ENCODE measurements at places on chromosomes 1 and 21. TPM values are rescaled to one million over a fixed set of nuclear protein-coding genes. Genes with fewer than 3 reads are reported as not detected.

- DNase-seq, result no peak
Measured at GRCh38 chr1:166197597-166197996, 30.8 kb upstream of the FAM78B start.

The MARCKSL1 gene
- polyA plus RNA-seq, result 8.5 TPM

DNA sequence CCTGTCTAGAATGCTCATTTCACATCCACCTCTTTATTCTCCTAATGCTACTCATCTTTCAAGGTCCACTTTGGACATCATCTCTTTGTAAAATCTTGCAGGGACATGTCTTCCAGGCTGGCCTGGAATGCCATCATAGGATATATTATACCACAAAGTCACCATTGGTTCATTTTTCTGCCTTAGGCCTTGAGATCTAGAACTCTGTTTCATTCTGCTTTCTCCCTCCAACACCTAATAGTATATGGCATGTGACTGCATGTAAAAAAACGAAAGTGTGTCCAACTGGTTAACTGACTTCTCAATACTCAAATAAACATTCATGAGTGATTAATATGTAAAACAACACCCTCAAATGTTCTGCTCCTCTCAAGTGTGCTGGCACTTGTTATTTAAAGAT, 84.1 kb downstream of the RGS2 start:
- DNase-seq, result peak; percentile 78

DNA sequence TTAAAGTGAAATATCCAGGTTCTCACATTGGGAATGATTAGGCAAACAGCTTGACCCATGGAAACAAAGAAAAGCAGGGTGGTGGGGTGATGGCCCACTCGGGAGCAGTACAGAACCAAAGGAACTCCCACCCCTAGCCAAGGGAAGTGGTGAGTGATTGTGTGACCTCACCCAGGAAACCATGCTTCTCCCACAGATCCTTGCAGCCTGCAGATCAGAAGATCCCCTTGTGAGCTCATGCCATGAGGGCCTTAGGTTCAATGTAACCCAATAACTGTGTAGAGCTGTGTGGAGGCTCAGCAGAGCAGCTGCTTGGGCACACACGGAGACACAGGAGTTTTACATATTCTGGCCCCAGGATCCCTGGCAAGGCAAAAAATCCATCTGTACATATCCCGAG, 311.8 kb upstream of the DPYD start:
- no peak for DNase-seq

The HSD3B1 gene
- 0.34 TPM for polyA plus RNA-seq

DNA sequence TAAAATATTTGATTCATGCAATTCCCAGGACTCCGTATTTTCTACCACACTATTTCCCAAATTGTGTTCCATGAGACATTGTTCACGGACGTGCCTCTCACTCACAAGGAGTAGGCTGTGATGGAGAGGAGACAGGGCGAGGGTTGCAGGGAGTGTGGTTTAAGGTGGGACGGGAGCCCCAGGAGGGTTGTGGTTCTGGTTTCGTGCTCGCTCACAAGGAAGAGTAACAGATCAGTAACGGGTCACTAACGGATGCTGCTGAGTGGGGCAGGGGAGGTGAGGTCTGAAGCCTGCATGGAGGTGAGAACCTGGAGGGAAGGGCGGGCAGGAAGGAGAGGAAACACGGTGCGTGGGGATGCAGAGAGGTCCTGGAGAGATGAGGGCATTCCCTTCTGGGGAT, 28.8 kb downstream of the TFF3 start:
- DNase-seq, result no peak

The ATP1A4 gene
- not detected for polyA plus RNA-seq

The OR2L2 gene
- polyA plus RNA-seq, result 0.03 TPM

The THEM5 gene
- 0.18 TPM for polyA plus RNA-seq

GRCh38 chr21:32604464-32604863, 7.7 kb downstream of the CFAP298 start:
- no peak for DNase-seq

GRCh38 chr1:83098791-83099190, 900.1 kb downstream of the TTLL7 start:
- DNase-seq, result no peak

The TSPEAR gene
- not detected for polyA plus RNA-seq

- no peak for DNase-seq
Measured at GRCh38 chr1:40664167-40664537, 1.3 kb downstream of the RIMS3 start.

The SYT6 gene
- polyA plus RNA-seq, result not detected

The ADAM15 gene
- 280 TPM for polyA plus RNA-seq

DNA sequence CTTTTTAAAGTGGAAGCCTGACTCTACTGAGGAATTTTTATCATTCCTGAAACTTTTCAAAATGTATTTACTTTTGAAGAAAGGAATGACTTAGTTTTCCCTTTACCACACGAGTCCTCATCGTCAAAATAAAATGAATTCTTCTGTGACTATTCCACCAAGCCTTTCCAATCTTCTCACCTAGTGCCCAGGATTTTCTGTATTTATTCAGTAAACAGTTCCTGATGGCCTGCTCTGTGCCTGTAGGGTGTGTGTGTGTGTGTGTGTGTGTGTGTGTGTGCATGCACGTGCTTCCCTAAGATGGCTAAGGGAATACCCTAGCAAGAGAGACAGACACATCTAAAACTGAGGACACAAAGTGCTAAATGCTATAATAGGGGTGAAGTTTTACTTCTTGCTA, 395.0 kb upstream of the USP24 start:
- no peak for DNase-seq

DNA sequence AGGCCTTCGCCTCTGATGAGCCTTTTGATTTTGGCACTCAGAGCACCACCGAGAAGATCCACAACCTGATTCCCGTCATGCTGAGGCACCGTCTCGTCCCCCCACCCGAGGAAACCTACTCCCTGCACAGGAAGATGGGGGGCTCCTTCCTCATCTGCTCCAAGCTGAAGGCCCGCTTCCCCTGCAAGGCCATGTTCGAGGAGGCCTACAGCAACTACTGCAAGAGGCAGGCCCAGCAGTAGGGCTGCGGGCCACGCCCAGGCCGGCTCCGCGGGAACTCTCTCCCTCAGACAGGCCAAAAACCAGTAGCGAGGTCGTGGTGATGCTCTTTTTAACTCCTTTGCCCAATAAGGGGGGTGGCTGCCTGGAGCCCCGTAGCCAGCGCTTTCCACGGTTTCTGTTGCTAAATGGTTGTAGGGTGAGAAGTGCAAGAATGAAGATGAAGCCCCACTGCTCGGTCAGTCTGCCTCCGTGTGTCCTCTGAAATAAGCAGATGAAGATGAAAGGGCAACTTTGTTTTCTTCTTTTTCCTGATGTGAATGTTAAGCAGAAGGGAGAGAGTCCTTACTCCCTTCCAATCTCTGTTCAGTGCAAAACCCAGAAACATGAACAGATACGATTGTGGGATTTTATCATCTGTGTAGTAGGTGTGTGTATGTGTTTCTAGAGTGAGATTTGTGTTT, 46.5 kb downstream of the COQ8A start:
- no peak for DNase-seq

The TRAF3IP3 gene
- 0.08 TPM for polyA plus RNA-seq

DNA sequence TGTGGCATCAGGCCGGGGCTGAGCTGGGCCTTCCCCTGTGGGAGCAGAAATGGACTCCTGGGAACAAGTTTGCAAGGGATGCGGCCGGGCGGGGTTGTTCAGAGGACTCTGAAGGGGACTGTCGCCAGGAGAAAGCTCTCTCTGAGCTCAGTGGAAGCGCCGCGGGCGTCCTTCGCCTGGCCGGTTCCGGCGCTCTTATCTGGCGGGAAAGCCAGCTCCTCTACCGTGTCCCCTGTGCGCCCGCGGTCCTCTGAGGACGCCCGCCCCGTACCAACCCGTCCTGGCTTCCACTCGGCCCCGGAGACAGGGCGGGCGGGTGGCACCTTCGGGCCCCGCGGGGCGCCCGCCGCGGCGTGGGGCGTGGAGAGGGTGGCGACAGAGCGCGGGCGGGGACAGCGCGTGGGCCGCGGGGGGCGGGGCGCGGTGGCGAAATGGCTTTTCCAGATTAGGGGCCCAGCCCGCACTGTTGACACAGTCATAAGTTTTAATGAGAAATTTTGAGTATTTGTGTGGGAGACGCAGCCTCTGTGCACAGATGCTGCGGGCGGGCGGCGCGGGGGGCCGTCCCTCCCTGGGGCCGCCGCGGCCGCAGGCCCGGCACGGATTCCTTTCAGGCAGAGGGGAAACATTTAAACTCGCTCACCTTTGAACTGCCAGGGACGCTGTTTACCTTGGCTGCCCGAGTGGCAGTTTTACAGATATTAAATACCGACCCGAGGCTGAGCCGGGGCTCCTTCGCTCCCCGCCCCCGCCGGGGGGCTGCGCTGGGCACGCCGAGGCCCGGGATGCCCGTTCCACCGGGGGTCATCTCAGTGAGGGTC, 70.2 kb downstream of the FOXD2 start:
- DNase-seq, result no peak

- DNase-seq, result no peak
Measured at GRCh38 chr21:45220071-45220481, 67.6 kb downstream of the POFUT2 start.

GRCh38 chr1:209567698-209568175, 15.8 kb upstream of the CAMK1G start:
- DNase-seq, result peak; percentile 89

- DNase-seq, result no peak
Measured at GRCh38 chr1:202161151-202162046, 997 bp upstream of the PTPN7 start.

GRCh38 chr1:209815490-209815889, 9.5 kb upstream of the IRF6 start:
- DNase-seq, result no peak

DNA sequence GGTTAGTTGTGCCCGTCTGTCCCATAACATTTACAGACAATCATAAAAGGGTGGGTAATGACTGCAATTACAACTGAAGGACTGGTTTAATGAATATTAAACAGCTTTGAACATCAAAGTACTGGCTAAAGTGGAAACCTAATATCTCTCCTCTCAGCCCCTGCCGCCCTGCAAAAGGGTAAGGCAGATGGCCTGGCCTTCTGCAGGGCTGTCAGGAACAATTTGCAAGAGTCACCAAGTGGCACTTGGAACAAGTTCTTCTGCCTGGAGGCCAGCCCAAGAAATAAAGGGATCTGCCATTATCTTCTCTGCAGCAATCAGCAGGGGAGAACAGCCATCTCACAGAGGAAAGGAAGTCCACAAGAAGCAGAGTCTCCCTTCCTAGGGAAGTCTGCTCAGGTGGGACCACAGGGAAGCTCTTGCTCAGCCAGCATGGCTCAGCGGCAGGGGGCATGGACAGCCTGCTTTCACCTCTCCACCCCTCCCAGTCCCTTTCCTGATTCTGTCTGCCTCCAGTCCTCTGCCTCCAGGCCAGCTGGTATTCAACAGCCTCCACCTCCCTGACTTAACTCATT, 96.1 kb downstream of the TRABD2B start:
- no peak for DNase-seq

DNA sequence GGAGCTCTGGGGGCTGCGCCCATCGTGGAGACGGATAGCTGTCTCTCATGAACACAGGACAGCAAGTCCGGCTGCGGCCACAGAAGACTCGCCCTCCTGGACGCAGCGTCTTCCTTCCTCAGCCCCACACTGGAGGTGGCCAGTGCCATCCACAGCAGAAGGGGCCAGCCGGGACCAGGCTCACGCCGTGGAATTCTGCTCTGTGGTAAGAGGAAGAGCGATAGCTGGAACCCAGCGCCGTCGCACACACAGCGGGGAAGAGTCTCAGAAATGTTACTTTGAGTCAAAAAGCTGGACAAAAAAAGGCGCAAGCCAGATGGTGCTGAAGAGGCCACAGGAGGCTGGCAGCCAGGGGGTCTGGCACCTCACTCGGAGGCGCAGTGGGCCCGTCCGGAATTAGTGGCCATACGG, 113.9 kb upstream of the COL6A1 start:
- no peak for DNase-seq

The POTED gene
- not detected for polyA plus RNA-seq

The PHGDH gene
- 40.3 TPM for polyA plus RNA-seq

DNA sequence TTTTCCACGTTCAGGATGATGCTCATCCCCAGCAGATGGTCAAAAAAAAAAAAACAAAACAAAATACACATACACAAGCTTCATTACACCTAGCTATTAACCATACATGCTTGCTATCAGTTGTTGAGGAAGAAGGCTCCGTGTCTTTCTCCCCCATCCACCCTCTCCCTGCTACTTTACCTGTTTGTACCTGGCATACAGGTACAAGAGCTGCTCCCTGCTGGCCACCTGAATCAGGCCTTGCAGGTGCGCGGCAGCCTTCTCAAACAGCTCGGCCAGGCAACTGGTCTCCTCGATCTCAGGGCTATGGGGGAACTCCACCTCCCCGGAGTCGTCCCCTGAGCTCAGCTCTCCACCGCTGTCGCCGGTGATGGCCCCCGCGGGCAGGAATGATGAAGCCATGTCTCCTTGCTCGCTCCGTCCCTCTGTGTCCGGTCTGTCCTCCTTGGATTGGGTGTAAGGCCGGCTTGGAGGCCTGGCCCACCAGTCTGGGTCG, 464 bp downstream of the ACBD6 start:
- no peak for DNase-seq

The ANGPTL7 gene
- not detected for polyA plus RNA-seq

The OR6P1 gene
- polyA plus RNA-seq, result not detected

The AKR7A3 gene
- polyA plus RNA-seq, result 0.17 TPM

DNA sequence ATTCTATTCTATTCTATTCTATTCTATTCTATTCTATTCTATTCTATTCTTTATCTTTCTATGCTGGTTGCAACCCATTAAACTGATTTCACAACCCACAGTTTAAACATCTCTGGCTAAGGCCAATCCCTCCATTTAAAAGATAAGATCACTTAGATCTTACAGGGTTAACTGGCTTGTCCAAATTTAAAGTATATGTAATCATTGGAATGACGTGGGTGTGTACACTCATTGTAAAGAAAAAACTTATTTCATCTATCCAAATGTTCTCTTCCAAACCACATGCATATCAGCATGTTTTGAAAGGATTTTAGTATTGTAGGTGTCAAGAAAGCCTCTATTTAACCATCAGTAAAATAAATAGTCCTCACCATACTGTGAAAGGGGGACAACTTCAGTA, 299.6 kb upstream of the RUNX1 start:
- no peak for DNase-seq

All from keratinocyte (primary cell).